Mesendoderm (in vitro differentiated cells): ENCODE measurements at places on chromosomes 1 and 21.

- peak; percentile 23 for DNase-seq
These were observed 26.9 kb downstream of the SPATA46 start for GRCh38 chr1:162349635-162350330.

DNA sequence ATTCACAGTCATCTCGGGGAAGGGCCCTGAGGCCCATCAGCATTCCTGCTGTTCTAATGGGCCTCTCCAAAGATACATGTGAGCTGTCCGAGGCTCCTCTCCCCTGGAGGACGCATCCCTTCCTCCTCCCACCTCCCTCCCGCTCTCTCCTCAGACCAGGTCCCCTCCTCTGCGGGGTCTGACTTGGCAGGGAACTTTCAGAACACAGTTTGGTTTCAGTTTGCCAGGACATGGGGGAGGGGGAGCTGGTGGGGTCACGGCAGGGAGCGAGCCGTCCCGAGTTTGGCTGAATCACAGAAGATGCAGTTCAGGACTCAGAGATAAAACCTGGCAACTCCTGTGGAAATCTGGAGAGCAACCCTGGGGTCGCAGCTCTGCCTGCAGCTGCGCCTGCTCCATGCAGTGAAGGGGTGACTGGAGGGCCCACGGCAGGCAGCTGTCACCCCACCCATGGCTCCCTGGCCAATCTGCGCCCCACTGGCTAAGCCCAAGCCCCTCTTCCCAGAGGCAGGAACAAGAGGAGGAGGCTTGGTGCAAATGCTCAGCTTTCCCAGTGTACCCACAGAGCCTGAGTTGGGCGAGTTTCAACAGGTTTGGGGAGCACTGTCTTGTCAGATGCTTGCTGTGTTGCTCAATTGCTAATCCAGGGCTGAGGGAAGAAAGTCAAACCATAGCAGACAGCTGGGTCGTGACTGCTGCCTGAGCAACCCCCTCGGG, 5.7 kb downstream of the WNT4 start:
- peak; percentile 74 for DNase-seq

DNA sequence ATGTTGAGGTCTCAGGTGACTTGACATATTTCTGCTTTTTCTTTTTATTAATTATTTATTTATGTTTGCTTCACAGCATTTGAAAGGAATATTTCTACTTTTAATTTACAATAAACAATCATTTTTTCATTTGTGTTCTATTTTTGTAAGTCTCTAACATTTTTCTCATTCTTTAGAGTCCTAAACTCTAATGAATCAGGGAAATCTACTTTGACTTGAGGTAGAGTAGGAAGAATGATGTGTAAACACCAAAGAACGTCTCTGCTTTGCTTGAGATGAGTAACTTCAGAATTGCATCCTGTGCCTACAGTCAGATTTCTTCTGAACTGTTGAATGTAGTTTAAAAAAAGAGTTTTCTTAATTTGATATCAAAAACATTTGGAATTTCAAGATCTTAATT, 65.2 kb downstream of the CNST start:
- DNase-seq: no peak

DNA sequence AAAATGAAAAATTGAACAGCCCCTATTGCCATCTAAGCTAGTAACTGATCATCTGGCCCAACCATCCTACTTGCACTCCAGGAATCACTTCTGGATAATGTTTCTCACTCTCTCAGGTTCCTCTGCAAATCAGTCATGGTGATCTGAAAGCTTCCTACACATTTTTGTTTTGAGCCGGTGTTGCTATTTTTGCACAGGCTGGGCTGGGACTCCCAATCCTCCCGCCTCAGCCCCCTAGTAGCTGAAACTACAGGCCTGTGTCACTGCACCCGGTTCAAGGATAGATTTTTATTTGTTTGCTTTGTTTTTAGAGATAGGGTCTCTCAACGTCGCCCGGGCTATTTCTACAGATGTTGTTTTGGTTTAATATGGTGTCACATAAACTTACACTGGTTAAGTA, 40.5 kb upstream of the HMCN1 start:
- no peak for DNase-seq

DNA sequence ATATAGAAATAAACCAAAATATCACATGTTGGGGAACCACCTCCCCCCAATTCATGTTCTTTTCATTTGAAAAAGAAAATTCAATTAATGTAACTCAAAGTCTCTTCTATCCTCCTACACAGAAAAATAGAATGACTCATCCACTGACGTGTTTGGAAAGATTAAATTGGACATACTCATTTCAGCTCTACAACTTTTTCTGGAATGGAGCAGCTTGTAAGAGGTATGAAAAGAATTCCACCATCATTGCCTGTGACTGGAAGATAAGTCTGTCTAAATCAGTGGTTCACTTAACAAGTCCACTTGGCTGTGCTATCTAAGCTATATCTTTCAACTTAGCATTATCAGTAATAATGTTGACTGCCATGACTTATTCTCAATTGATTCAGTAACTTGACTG, 702.3 kb downstream of the BRINP3 start:
- DNase-seq: peak; percentile 14

GRCh38 chr1:23995431-23995837, 15.3 kb upstream of the SRSF10 start:
- no peak for DNase-seq
